ENCODE measurements at places on chromosomes 4 and X.

GRCh38 chr4:173415885-173416653 is 17.2 kb upstream of the SCRG1 start:
- peak; percentile 31 for DNase-seq

DNA sequence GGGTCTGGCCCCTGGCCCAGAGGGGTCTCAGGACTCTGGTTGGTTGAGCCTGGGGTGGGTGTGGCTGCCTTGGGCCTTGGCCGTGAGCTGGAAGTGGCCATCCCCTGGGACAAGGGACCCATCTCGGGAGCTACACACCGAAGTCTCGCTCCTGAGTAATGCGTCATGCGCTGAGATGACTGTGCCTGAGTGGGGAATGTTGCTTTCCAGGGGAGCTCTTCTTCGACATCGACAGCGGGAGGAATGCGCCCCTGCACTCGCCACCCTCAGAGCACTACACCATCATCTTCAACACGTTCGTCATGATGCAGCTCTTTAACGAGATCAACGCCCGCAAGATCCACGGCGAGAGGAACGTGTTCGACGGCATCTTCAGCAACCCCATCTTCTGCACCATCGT is 38.5 kb downstream of the CCNQ start:
- DNase-seq, result no peak

- no peak for DNase-seq
Observed at GRCh38 chrX:98065151-98065550, 1181.4 kb downstream of the RPA4 start.

GRCh38 chr4:118226311-118227010 is 126.3 kb downstream of the PRSS12 start:
- DNase-seq, result no peak

- DNase-seq, result peak; percentile 83
Observed at GRCh38 chrX:47540754-47541538, 20.1 kb upstream of the ARAF start.

DNA sequence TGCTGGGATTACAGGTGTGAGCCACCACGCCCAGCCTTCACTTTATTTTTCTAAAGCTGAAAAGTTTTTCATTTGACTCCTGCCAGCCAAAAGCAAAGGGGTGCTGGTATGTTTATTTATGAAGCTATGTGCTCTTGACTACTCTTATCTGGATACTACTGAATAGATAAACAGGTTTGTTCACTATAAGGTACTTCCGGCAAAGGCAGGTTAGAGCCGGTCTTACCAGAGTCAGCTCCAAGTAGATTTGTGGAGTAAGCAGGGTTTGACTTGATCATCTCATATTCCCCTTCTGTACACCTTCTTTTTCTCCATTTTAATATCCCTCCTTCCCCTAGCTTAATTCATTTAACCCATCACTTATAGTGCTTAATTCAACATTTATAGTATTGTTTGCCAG is 175.4 kb upstream of the MBNL3 start:
- DNase-seq, result no peak

DNA sequence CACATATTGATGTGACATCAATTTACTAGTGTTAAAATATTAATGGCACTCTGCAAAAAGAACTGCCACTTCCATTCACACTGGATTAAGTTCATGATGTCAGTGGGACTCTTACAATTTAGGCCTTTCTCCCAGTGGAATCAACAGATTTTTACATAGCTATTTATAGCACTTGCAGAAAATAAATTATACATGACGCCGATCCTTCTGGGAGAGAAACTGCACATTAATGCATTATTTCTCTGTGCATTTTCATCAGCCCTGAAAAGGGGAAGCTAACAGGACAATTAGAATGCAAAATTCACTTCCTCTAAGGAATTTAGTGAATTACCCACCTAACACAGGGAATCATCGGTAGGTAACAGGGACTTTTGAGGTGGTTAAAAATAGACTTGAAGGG is 15.7 kb downstream of the LGI2 start:
- DNase-seq, result no peak

DNA sequence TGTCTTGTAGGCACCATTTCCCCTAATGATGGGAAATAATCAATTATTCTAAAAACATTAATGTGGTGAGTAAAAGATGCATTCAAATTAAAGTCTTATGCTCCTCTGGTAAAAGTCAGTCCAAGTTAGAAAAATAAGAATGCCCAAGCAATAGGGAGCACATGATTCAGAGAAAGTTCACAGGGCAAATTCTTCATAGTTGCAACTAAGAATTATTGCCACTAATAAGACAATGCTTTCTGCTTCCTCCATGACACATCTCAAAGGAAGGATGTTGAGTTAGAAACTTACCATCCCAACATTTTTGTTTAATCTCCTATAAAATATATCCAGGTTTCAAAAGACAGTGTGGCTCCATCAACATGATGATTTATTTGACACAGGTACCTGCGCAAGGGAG is 26.3 kb downstream of the PHOX2B start:
- DNase-seq, result no peak

- DNase-seq, result no peak
Observed at GRCh38 chr4:9936129-9936644, 85.1 kb downstream of the SLC2A9 start.

- DNase-seq, result no peak
Observed at GRCh38 chr4:1532549-1533395, 126.5 kb upstream of the NKX1-1 start.

DNA sequence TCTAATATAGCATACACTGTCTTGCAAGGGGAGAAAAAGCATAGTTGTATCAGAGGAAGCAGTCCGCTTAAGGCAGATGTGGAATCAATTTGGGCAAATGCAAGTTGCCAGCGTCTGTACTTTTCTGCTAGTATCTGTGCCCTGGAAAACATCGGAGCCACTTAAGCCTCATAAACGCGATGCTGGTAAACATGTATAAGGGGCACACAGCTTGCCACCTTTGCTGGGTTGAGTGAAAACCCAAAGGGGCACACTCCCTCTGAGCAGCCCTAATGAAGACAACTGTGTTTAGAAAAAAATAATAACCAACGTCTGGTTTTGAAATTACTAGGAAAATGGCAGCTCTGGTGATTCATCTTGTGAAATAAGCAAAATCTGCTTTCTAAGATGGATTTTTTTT is 24.3 kb downstream of the SMIM20 start:
- DNase-seq, result no peak

DNA sequence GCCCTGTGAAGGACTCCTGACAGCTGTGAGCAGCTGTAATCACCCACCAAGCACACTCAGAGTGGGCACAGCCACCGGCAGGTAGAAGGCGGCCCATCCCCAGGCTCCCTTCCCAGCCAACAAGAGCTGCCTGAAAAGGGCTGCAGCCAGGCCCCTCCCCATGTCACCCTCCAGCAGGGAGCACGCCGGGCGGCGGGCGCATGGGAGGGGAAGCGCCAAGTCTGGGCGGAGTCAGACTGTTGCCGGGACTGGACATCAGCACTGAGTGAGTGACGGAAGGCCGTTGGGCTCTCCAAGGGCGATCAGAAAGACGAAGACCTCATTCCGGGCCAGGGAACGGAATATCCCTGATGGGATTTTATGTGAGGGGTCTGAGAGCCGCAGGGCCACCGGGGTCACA is 82.1 kb downstream of the PPP2R2C start:
- no peak for DNase-seq

- DNase-seq, result no peak
Observed at GRCh38 chr4:37763831-37764230, 62.7 kb upstream of the PGM2 start.

DNA sequence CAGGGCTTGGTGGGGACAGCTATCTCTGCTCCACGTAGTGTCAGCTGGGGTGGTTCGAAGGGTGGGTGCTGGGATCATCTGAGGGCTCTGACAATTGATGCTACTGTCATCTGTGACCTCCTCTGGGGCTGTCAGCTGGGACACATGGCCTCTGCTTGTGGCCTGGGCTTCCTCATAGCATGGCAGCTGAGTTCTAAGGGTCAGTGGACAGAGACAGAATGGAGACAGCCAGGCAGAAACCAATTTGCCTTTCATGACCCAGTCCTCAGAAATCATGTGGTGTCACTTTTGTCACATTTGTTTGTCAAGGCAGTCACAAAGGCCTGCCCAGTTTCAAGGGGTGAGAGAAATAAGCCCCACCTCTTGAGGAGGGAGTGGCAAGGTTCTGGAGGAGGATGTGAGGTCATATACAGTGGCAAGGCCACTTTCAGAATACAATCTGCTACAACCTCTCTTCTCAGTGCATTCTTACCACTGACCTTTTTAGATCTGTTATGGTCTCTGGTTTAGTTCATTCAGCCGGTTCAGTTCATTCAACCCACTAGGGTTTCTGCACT is 103.6 kb upstream of the BCOR start:
- DNase-seq, result no peak

DNA sequence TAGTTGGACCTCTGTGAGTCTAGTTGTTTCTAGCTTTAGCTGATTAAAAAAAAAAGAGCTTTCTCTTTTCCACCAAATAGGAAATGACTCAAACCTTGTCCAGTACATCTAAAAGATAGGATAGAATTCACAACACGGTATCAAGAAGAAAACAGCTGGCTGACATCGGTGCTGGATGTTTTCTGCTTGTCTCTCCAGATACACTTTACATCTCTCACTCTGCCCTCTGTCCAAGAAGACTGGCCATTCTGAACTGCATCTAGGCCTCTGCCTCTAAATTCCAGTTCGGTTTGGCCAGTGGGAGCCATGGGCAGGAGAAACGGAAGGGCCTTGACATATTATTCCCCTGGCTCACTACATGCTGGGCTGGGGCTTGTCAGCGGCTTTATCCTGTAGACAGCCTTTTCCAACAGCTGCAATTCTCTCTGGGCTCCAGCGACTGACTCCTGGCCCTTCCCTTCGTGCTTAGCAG is 57.3 kb upstream of the SHISA3 start:
- no peak for DNase-seq

GRCh38 chrX:9160698-9161329 is 126.9 kb upstream of the FAM9B start:
- DNase-seq, result no peak

- no peak for DNase-seq
Observed at GRCh38 chr4:143410015-143410414, 73.3 kb downstream of the GAB1 start.

- no peak for DNase-seq
Observed at GRCh38 chr4:72084587-72085011, 52.8 kb downstream of the NPFFR2 start.

DNA sequence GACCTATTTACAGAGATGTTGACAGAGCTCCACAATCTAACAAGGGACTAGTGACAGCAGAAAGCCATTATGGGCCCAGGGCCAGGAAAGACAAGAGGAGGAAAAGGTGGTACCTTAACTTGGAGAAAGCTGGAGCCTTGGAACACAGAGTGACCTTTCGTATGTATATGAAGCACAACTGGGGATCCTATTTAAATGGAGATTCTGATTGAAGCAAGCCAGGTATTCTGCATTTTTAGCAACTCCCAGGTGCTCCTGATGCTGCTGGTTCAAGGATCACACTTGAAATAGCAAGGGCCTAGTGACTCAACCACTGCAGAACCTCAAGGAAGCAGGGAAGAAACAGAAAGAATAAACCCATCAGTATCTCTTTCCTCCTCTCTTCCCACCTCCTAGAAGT is 99.4 kb downstream of the TMEM47 start:
- no peak for DNase-seq

DNA sequence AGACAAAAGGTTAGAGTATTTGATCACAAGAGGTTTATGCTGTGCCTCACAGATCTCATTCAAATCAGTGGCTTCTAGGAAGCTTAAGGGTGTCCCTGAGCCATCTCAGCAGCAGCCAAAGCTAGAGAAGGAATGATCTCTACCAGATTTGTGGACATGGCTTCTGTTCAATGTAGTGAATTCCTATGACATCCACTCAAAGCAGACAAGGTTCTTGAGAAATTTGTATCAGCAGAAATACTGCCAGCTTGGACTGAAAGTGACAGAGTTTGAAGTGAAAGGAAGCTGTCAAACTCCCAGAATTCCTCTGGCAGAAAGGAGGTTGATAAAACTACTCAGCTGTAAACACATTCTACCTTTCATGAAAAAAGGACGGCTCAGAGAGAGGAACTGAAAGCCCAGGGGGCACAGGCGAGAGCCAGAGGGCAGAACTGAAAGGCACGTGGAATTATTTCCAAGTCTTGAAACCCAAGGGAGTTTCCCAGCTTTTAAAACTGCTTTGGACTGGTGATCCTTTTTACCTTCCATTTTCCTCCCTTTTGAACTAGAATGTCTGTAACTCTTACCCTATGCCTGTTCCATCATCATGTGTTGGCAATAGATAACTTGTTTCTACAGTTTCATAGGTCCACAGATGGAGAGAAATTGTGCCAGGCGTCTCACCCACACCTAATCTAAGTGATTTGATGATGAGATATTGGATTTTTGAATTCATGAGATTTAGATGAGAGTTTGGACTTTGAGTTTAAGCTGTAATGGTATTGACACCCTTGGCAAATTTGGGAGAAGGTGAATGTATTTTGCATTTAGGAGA is 14.5 kb upstream of the MED14 start:
- no peak for DNase-seq

DNA sequence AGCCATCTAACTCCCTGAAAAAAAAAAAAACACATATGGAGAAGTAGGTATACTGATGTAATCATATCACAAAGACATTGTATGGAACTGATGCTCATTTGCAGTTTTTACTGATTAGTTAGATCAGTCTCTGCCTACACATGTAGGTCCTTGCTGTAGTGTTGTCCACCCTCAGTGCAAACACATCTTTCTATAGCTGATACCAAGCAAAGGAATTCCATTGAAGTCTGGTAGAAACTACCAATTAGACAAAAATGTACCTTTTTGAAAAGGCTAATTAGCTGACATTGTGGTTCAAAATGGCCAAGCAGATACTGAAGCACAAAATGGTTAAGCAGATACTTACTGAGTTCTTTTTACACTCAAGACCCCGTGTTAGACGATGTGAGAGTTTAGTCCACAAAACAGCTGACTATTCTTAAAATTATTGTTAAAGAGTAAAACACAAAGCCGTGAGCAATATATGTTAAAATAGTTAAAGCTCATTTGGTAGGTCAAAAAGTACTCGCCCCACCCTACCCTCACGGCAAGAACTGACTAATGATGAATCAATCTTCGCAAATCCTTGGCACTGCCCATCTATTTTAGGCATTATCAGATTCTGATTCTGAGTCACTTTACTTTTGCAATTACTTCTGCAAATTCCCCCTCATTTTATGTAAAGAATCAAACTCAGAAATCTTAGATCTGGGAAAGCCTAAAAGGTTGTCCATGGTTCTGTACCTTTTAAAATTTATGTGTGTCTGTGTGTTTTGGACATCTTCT is 40.4 kb downstream of the COL4A6 start:
- DNase-seq, result no peak

GRCh38 chr4:107629318-107629717 is 90.7 kb downstream of the PAPSS1 start:
- no peak for DNase-seq

DNA sequence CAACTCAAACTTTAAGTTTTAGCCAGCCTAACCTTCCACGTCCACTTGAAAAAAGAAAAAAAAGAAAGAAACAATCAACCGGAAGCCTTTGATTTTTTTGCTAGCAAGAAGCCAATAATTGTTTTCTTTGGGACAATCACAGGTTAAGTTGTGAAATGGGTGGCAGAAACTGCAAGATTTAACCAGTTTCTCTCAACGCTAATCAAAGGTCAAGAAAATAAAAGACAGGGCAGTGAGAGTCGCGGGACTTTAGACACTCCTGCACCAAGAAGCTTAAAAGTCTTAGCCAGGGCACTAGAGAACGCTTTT is 1.0 kb downstream of the ACSL1 start:
- no peak for DNase-seq

- no peak for DNase-seq
Observed at GRCh38 chr4:153471698-153472093, 5.5 kb downstream of the TMEM131L start.

Measured in amygdala (tissue), 56 donors.